ENCODE measurements at places on chromosomes 1 and 21.

DNA sequence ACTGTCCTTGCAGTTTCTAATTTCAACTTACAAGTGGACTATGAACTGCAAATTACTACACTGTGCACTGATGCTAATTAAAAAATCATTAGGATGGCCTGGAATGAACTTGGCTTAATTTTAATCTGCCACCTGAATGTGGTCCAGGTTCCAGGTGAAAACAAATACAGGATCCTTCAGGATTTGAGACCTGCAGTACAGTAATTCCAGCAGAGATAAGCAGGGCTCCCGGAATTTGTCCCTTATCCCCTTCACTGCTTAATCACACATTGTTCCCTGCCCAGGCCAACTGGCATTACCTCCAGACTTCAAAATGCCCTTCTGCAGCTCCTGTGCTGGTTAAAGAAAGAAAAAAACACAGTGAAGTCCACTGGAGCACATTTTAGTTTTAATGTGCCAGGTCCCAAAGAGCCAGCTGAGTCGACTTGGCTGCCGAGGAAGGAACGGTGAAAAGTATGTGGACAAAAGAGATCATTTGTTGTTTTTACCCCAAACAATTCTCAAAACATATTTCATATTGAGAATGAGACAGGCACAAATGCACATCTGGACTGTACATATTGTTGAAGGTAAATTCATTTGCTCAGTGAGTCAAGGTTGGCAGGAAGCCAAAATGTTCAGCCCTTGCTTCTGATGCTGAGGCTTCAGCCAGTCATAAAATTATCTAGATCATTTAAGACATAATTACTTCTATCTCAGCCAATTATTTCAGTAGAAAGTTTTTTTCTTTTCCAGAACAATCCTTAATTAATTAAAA lies 28.3 kb downstream of the DEGS1 start:
- DNase-seq, result no peak

DNA sequence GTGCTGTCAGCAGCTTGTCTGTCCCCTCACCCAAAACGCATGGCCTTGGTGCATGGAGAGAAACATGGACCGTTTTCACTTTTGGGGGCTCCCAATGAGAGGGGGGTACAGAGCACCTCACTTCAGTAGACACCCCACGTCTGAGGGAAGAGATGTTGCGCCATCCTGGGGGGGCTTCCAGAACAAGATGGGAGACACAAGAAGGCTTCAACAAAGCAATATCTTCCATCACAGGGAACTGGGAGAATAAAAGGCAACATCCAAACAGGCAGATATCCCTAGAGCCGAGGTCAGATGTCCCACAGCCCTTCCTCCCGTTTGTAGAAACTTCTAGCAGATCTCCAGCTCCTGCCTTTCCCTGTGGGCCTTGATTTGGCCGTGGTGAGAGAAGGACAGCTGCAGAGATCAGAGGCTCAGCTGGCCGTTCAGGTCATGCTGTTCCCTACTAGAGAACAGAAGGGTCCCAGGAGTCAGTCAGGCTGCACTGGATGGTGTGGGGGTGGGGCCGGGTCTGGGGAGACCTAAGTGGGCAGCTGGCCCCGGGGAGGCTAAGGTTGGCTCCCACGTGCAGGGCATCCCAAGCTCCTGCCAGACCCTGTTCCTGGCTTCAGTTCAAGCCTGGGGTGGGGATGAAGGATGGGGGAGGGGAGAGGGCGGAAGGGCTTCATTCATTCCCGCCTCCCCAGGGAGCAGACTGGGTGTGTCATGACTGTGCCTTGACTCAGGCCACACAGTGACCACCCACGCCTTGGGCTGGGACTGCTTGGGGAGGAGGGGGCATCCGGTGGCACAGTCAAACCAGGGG lies 4.4 kb downstream of the PLOD1 start:
- no peak for DNase-seq

DNA sequence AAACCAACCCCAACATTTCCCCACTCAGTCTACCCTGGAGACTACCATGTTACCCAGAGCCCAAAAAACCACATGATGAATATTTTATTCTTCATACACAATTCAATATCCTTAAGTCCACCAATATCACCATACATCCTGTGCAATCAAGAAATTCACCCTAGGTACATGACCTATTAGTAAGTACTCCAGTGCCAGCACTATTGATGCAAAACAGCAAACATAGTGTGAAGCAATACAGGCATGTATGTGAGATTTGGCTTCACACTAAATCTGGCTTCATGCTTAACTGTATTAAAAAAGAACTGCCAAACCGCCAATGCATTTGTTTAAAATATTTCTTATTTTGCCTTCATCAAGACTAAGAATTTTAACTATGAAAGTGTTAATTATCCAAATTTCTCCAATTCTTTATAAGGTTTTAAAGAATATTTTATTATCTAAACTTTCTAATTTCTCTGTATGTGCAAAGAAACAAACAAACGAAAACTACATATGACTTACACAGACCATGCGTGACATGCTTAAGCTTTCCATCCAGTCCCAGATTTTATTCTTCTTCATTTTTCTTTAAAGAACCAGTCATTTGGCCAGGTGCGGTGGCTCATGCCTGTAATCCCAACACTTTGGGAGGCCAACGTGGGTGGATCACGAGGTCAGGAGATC lies 22.4 kb upstream of the TMEM125 start:
- no peak for DNase-seq

DNA sequence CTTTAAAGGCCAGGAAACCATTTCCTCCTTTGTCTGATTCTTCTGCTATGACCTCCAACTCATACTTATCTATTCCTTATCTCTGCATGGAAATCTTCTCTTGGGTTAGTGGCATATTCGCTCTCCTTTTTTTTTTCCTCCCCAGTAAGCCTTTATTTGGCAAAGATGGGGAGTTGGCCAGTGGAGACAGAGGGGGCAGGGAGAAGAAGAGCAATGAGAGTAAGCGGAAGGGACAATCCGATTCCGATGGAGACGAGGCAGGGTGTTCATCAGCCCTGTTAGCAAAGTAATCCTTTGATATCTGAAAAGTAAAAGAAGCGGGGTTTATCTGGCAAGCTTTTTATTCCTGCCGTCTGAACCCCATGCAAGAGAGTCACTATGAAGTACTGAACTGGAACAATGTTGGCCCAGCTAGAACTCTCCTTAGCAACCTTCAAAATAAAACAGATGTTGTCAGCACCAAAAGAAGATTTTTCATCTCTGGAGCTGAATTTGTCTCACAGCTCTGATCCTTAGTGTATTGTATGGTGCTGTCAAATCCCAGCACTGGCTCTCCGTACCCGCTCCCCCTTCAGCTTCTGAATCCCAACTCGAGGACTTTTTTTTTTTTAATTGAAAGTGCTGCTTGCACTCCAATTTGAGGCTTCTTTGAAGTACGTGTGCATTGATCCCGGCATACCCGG lies 40.9 kb downstream of the PTGFRN start:
- DNase-seq, result no peak

DNA sequence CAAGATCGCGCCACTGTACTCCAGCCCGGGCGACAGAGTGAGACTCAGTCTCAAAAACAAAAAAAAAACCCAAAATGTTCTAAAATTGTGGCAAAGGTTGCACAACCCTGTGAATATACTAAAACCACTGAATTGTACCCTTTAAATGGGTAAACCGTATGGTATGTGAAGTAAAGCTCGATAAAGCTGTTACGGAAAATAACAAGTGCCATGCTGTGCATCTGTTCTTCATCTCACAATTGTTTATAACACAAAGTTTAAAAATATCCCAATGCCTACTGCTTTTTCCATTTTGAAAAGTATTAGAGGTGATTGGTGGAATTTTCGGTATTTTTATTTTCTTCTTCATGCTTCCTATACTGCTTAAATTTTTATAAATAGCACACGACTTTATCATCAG lies 111.5 kb downstream of the ENAH start:
- no peak for DNase-seq

- no peak for DNase-seq
These were observed 978 bp downstream of the PRDM15 start for GRCh38 chr21:41877901-41878830.

- no peak for DNase-seq
These were observed 55.2 kb upstream of the KAZN start for GRCh38 chr1:14543191-14543840.

GRCh38 chr1:49351768-49352167 lies 575.1 kb upstream of the BEND5 start:
- DNase-seq, result no peak

DNA sequence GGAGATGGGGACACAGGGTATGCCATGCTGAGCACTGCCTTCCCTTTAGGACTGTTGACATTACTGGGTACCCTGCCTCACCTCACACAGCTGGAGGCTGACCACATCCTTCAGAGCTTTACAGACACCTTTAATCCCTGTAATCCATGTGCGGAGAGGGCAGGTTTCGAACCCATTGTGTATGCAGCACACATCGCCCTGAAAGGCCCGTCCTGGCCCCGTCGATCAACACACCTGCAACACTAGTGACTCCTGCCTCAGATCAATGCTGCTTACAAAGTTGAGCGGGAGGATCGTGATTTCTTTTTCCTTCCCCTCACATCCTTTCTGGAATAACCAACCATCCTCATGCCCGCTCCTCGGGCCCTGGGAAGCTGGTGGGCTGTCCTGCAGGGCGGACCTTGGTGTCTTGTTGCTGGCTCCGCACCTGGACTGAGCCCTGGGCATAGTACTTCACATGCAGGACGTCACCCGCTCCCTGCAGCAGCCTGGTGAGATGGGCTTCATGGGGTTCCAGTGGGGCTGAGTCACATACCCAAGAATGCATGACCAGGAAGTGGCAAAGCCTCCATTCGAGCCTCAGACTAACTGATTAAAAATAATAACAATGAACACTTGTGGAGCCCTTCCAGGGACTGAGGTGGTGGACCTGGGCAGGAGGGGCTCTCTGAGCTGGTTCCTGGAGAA lies 403.6 kb downstream of the PTPRU start:
- no peak for DNase-seq

DNA sequence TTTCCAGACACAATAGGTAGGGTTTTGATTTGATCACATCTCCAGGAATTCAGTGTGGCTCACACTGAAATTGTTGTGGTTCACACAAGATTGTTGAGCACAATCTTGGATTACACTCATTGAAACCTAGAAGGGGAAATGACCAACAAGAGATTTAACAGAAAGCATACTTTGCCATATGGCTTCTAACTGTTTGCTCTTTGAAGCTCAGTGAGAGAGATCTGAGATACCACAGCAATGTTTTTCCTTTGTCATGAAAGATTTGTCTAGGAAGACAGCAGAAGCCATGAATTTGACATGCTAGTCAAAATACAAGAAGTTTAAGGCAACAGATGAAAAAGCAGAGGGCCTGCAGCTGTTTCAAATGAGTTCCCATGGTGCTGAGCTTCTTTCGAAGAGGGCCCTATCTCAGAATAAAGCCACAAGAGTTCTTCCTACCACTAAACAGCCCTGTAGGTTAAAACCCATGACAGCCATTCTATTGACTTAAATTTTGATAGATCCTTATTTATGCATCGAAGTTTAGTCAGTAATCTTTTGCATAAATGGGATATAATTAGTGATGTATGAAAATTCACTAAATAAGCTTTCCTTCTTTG lies 650.4 kb downstream of the LTN1 start:
- DNase-seq, result no peak

GRCh38 chr1:34361121-34361520 lies 184.4 kb downstream of the C1orf94 start:
- no peak for DNase-seq

GRCh38 chr1:21677168-21677567 lies 8.0 kb upstream of the RAP1GAP start:
- no peak for DNase-seq

GRCh38 chr1:76680651-76681050 lies 186.6 kb upstream of the ST6GALNAC5 start:
- no peak for DNase-seq

- no peak for DNase-seq
These were observed 4.8 kb upstream of the CAMSAP2 start for GRCh38 chr1:200733907-200734306.

- DNase-seq, result no peak
These were observed 62.1 kb downstream of the LRRN2 start for GRCh38 chr1:204623365-204623893.

DNA sequence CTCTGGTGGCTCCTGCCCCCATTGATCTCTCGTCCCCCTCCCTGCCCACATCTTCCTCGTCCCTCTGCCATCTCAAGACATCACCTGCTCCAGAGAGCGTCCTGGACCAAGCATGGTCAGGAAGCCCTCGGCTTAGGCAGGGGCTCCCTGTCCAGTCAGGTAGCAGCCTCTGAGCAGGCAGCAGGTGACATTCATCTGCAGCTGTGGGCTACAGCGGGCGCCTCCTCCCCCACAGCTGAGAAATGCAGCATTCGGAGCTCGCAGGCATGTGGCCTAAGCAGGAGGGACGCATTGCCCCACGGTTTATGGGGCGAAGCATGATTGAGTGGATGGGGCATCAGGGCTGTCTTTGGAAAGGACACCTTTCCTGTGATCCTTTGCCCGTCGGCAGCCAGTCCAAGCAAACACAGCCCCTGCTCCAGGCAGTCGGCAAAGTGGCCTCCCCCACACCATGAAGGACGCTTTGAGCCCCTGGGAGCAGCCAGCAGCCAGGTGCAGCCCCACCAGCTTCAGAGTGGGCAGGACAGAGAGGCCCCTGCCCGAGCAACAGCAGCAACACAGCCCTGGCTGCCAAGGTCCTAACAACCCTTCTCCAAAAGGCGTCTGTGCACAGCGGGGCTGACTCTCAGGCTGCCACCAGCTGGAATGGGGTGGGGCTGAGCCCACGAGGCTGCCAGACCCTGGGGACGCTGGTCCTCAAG lies 234.1 kb upstream of the VAMP3 start:
- no peak for DNase-seq

DNA sequence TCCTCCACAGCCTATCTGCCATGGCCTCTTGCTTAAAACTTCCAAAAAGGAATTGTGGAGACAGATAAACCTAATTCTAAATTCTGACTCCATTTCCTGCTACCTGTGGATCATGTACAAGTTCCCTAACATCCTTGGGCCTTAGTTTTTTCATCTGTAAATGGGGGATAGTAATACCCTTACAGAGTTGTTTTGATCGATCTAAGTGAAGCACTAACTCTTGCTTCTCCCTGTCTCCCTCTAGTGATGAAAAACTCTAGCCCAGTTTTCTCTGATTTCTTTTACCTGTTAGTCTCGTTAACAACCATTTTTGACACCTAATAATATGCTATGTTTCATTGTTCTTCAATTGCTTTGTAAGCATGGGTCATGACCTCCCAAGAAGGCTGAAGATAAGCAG lies 65.9 kb downstream of the TM2D1 start:
- DNase-seq, result no peak

DNA sequence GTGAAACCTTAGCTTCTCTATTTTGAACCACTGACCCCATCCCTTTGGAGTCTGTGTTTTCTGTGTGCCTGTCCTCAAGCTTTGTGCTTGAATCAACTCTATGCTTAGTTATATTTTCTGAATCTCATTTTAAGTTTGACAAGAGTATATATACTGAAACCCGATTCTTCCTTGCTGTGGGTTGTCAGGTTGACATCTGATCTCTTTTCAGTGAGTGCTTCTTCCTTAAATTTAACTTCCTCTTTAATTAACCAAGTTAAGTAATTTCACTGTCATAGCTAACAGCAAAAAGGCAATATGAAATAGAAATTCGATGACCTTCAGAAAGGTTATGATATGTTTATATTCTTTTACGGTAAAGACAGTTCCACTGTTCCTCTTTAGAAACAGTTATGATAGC lies 69.4 kb downstream of the C1orf21 start:
- no peak for DNase-seq

GRCh38 chr1:25150985-25151495 lies 81.3 kb downstream of the SYF2 start:
- no peak for DNase-seq
